ENCODE measurements at places on chromosomes 3 and 15. TPM values are rescaled to one million over a fixed set of nuclear protein-coding genes. Genes with fewer than 3 reads are reported as not detected.

SIDT1 gene
- 0.83 TPM for total RNA-seq

CHST13 gene
- 0.31 TPM for total RNA-seq

NDN gene
- 72.7 TPM for total RNA-seq

PGBD4 gene
- 2.4 TPM for total RNA-seq

GAP43 gene
- total RNA-seq, result 4.2 TPM

CIB2 gene
- 20.1 TPM for total RNA-seq

COL6A5 gene
- total RNA-seq, result 0.14 TPM

SNTN gene
- not detected for total RNA-seq

PML gene
- total RNA-seq, result 28.7 TPM

HTR3E gene
- total RNA-seq, result not detected

TRIM71 gene
- 26.5 TPM for total RNA-seq

CLDN1 gene
- 9.7 TPM for total RNA-seq

CSPG4 gene
- total RNA-seq, result 0.19 TPM

NAALADL2 gene
- 5.8 TPM for total RNA-seq

MYO5C gene
- 21.4 TPM for total RNA-seq

SNURF gene
- 20.2 TPM for total RNA-seq

IL20RB gene
- total RNA-seq, result 0.56 TPM

INSYN1 gene
- 5.8 TPM for total RNA-seq

CHST14 gene
- 12.7 TPM for total RNA-seq

PLA2G4E gene
- total RNA-seq, result not detected
